CD4-positive, alpha-beta T cell treated with Interleukin-15 for 4 hours (primary cell): ENCODE measurements at places on chromosomes 6 and 20.

DNA sequence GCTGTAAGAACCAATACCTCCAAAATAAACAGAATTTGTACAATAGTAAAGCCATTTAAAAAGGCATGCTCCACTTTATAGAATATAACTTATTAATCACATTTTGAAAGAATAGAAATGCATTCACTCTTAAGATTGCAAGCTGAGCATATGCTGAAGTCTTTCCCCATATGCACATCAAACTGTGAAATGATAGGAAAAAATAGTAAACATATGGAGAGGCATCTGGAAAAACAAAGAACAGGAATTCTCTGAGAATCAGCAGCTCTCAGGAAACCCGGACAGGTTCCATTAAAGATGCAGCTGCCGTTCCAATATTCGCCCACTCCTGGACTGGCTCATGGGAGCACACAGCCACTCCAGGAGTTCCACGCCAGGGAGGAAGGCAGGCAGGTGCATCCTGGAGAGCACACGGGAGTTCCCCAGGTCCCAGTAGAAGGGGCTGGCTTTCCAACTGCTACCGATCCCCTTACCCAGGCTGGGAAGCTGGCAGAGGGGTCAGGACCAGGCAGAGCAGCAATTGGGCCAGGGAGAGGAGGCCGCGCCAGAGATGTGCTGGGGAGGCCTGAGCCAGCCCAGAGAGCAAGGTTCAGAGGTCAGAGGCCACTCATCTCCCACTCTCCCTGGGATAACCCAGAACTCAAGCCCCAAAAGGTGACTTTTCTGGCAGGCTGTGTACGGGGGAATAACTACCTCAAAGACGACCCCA is 111.1 kb downstream of the DLL1 start:
- no peak for DNase-seq

DNA sequence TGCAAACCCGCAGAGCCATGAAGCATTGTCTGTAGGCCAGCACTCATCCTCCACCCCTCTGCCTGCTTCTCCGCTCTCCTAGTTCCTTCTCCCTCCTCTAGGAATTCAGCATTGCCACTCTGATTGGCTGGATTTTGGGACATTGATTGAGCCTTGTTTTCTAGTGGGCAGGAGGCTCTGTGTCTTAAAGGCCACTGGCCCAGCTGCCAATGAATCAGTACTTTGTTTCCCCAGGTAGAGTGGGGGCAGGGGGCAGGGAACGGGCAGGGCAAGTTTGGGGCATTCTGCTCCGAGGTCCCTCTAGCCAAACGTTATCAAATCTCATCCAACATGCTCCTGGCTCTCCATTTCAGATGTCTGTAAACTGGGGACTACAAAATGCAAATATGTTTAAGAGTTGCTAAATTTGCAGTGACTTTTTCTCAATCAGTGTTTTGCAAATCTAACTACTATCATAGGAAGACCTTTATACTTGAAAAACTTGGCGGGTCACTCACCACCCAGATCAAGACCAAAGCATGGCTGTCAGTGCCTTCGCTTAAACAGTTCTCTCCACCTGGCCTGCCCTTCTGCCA is 10.4 kb upstream of the BPI start:
- no peak for DNase-seq

DNA sequence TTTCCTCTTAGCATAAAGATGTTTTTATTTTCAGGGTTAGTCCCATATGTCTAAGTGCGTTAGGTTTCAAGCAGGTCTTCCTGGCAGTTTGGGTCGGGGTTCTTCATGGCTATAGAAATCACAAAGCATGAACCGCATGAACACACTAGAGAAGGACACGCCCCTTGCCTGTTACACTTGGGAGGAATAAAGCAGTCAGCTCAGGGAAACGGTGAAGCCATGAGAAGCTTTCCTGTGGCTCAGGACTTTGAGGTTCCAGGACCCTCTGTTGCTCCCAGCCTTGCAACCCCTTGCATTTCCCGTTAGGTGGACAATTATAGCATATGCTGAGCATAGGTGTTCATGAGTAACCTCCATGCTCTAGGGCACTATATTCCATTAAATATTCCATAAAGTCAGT is 96.7 kb downstream of the SYCP2 start:
- DNase-seq: no peak

GRCh38 chr6:140867336-140867735 is 1265.4 kb upstream of the GJE1 start:
- DNase-seq: no peak

DNA sequence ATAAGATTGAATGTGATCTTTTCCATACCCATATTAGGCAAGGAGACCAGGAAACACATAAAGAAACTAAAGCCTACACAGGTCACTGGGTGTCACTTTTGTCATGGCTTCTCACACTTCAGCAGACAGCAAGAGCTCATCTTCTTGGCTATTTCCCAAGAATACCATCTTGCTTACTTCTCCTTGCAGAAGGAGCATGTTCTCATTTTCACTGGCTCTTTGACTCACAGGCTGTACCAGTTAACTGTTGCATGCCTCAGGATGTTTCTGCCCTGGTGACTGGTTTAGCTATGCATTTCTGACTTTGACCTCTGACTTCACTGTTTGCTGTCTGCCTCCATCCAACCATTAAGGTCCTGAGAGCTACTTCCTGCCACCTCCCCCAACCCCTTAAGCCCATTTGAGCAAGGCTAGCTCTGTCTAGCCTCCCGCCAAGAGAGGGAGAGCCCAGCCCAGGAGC is 40.3 kb upstream of the OGFRL1 start:
- DNase-seq: no peak

DNA sequence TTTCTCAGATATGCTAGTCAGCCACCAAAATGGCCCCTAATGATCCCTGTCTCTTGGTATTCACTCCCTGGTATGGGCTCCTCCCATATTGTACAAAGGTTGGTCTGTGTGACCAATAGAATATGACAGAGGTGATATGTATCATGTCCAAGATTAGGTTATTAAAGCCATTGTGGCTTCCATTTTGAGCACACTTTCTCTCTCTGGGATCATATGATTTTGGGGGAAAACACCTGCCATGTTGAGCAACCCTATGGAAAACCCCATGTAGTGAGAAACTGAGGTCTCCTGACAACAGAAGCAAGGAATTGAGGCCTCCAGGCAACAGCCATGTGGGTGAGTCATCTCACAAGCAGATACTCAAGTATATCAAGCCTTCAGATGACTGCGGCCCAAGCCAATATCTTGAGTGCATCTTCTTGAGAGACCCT is 7.1 kb upstream of the ZNF318 start:
- DNase-seq: no peak

GRCh38 chr6:80742481-80742880 is 636.0 kb downstream of the BCKDHB start:
- no peak for DNase-seq

DNA sequence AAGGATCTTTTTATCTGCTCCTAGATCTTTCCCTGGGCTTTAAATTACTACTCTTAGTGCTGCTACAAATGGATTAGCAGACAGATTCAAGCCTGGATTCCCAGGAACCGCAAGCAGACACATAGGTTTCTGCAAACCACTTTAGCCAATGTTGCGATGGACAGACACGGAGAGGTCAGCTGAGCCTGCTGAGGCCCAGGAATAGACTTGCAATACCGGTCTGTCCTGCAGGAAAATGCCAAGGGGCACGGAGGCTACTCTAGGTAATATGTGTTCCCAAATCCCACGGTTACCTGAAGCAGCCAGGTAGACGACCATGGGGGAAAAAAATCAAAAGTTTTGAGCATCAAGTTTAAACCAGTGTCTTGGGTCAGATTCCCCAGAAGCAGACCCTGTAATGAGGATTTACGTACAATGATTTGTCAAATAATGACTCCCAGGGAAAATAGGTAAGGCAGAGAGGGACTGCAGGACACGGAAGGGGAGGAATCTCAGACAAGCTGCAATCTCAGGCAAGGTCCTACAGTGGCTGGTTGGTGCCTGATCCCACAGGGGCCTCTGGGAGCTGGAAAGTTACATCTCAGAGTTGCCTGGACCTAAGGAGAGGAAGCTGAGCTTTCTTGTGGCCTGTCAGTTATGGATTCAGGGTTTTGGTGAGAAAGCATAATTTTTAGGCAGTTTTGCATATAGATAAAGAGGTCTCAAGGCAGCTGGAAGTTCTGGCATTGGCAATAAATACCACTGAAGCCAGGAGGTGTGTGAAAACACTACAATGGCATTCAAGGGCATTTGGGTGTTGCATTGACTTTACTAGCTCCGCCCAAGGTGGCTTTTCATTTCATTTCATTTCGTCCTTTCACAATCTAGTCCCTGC is 12.5 kb downstream of the OTOR start:
- no peak for DNase-seq

DNA sequence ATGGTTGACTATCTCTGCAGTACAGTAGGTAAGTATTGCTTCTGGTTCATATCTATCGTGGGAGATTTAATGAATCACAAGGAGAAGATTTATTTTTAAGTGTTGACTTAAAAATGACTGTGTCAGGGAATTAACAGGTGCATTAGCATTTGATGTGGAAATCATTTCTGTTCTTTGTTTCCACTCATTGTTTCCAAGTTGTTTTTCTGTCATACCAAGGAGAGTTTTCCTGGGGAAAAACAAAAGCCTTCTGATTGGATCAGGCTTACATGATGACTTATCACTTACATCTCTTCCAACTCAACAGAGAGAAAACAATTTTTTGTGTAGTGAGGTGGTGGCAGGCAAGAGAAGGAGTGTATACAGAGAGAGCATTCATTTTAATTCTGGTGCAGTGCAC is 686.4 kb downstream of the HTR1B start:
- DNase-seq: no peak

- no peak for DNase-seq
Observed at GRCh38 chr6:158313989-158314388, 1.7 kb downstream of the TULP4 start.
